NCI-H2171 (cell line): ENCODE measurements at places on chromosomes 7 and 10.

GRCh38 chr10:17010363-17011145 lies 119.1 kb downstream of the CUBN start:
- no peak for DNase-seq

DNA sequence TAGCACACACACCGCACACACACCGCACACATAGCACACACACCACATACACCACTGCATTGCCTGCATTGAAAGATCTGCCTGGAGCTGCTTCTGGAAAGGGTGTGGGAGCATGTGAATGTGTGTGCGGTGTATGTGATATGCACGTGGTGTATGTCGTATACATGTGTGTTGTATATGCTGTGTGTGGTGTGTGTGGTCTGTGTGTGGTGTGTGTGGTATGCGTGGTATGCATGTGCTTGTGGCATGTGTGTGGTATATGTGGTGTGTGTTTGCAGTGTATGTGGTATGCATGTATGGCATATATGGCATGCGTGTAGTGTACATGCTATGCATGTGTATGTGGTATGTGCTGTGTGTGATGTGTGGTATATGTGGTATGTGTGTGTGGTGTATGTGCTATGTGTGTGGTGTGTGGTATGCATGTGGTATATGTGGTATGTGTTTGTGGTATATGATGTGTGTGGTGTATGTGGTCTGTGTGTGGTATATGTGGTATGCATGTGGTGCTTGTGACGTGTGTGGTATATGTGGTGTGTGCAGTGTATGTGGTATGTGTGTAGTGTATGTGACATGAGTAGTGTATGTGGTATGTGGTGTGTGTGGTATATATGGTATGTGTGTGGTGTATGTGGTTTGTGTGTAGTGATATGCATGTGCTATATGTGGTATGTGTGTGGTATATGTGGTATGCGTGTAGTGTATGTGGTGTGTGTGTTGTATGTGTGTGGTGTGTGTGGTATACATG lies 176.2 kb downstream of the WDR37 start:
- no peak for DNase-seq

DNA sequence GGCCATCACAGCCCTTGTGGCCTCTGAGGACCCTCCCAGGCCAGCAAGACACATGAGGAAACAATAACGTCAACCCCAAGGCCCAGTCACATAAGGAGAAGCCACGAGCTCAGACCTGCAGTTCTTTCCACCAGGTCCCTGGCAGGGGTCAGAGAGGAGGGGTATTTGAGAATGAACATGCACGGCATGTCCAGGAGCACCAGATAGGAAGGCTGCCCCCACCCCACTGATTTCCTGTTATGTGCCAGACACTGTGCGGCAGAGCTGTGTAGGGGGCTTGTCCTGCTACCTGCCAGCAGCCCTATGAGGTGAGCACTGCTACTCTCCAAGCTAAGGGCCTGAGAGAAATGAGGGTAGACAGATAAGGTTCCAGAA lies 40.7 kb upstream of the ZMIZ1 start:
- DNase-seq = no peak

DNA sequence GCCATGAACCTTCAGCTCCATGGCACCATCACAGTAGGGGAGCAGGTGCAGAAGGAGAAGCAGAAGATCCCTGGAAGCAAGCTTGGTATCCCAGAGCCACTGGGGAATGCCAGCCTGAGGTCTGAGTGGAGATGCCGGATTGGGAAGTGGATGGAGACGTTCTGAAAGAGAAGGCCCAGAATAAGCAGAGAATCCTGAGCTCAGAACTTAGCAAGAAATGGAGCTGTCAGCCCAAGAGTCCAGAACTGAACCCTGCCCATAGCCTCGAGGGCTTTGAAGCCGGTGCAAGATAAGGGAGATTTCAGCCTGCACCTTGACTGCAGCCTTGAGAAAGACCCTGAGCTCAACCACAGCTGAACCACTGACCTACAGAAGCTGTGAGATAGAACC lies 13.9 kb upstream of the GDF10 start:
- no peak for DNase-seq

DNA sequence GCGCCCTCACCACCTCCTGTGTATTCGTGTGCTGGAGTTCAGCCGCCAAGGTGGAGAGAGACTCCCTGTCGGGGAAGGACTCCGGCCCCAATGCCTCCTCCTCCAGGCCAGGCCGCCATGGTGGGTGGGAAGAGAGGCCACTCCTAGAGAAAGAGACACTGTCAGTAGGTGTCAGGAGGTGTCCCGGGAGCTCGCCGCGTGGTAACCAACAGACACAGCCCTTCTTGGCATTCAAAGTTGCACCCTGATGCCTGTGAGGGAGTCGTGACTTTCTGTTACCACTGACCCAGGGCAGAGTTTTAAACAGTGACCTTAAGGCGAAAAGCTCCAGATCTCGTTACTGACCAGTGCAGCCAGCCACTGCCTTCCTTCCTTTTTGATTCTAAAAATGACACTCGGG lies 155.2 kb downstream of the CUX1 start:
- no peak for DNase-seq
